ENCODE measurements at places on chromosomes 2 and 18.

DNA sequence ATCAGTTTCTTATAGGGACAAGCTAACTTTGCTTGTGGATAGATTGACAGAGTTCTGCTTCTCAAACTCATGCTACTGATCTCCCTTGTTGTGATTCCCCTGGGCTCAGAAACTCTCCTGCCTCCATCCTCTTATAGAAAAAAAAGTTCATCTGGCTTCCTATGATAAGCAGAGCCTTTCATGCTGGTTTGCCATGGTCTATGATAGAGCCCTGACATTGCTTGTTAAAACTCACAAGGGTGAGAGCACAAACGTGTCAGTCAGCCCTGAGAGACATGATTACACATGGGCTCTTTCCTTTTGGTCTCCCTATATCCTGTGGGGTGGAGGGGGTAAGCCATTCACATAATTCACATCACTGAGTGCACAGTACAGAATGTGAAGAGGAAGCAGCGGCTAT lies 121.8 kb downstream of the TDRD15 start:
- no peak for DNase-seq

GRCh38 chr2:21981127-21981526 lies 857.4 kb downstream of the TDRD15 start:
- DNase-seq = no peak

GRCh38 chr18:35581898-35582641 lies 530 bp downstream of the GALNT1 start:
- peak; percentile 30 for DNase-seq

- DNase-seq = no peak
These were observed 236.0 kb upstream of the SPHKAP start for GRCh38 chr2:228417526-228417925.

DNA sequence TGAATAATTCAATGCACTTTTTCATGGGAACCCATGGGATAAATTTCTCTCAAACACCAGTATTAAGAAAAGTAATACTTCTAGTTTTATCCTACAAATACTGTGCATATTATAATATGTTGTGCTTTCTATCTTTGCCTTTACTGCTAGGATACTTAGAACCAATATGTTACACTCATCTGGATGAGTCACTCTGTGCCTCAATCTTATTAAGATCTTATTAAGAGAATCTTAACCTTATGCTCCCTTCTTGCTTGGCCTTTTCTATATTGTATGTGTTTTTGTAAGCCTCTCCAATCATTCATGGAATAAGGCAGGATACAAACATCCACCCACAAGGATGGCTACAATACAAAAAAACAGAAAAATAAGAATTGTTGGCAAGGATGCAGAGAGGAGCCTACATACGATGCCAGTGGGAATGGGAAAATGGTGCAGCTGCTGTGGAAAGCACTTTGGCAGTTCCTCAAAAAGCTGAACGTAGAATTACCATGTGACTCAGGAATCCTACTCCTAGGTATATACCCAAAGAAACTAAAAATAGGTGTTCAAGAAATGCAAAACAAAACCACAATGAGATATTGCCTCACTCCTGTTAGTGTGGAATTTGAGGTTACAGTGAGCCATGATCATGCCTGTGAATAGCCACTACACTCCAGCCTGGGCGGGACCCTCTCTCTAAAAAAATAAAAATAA lies 10.7 kb upstream of the TWSG1 start:
- no peak for DNase-seq

GRCh38 chr2:240717181-240717641 lies 25.5 kb downstream of the AQP12A start:
- DNase-seq = no peak

DNA sequence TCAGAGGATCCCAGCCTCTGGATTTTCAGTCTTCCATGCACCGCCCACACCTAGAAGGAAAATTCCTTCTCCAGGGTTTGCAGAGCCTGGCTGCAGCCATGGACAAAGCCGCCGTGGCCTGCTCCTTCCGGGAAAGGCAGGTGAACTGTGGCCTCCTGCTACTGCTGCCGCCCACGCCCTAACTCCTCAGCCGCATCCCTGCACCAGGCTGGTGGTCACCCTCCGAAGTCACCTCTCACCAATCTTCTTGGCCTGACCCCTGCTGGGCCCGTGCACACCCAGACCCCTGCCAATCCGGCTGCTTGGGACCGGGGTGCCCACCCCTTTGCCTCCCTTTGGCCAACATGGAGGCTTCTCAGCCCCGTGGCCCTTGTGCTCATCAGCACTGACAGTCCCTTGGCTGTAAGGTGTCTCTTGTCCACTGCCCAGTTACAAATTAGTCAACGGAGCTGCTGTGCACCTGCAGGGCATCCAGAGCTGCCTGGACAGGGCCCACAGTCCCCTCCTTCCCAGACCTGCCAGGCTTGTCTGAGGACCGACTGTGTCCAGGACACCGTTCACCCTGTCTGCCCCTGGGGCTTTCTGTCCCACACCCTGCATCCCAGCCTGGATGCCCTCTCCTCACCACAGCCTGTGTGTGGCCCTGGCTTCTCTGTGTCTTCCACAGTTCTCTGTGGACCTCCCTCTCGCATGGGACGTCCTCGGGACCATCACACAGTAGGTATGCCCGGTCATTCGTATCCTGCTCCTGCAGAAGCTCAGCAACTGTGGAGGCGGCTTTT lies 130.1 kb upstream of the TPO start:
- DNase-seq = no peak

DNA sequence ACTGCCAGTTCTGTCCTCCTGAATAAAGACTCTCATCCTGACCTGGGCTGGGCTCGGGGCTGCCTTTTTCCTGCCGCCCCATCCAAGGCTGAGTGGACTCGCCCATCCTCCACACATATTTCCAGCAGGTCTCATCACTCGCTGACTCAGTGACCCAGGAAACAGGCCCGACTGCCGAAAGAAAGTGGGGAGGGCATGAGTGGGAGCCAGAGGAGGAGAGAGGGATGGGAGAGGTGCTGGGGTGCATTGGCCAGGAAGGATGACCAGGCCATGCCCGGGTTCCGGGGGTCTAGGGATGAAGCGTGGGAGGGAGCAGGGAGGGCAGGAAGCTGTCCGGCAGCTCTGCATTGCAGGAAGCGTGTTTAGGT lies 66.7 kb downstream of the TWIST2 start:
- DNase-seq = no peak

- no peak for DNase-seq
These were observed 77.7 kb upstream of the PELI1 start for GRCh38 chr2:64221935-64222334.

GRCh38 chr2:115796078-115796477 lies 1353.6 kb downstream of the DPP10 start:
- DNase-seq = no peak

- no peak for DNase-seq
These were observed 178.0 kb downstream of the RND3 start for GRCh38 chr2:150309311-150310080.

- DNase-seq = no peak
These were observed 119.3 kb downstream of the PRKCE start for GRCh38 chr2:45770811-45771210.

DNA sequence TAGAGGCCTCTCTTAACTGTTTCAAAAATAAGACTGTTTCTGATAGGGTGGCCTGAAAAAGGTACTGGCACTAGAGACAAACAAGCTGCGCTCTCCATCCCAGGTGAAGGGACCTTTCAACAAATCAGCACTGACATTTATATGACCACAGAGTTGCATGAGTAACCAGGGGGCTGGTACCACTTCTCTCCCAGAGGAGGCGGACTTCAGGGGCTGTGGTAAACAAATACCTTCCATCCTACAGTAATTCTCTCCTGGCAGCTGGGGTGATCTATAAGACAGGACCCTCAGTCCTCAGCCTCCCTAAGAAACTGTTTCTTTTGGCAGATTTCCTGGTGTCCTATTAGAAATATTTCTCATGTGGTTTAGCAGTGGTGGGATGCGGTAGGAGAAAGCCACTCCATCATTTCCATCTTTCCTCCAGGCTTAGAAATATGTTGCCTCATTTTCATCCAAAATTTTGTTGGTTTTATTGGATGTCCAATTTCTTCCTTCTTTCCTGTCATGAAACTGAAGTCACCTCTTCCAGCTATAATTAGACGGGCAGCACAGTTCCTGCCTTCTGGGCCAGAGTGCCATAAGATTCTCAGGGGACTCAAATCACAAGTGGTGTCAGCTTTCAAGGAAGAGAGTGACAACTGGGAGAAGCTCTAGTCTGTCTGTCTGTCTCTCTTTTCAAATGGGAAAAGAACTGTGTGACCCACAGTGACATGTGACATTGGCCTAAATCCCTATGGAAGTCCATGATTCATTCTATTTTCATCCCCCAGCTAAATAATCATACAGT lies 96.4 kb downstream of the CYRIA start:
- no peak for DNase-seq

DNA sequence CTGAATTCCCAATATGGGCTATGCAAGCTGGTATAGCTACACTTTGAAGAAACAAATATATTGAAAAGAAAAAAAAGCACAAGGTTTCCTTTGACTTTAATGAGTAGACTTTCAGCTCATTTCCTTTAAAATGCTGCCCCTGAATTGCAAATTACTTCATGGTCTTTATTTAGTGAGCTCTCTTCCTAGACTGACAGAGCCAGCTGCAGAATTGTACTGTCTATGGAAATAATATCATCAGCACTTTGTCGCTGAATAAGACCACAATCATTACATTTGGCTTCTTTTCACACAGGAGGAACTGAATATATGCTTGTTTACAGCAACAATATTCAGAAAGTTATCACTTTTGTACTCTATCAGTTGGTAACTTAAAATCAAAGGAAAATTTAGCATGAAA lies 41.7 kb downstream of the ARL5A start:
- no peak for DNase-seq

GRCh38 chr2:148981324-148981723 lies 57.2 kb upstream of the LYPD6B start:
- no peak for DNase-seq

DNA sequence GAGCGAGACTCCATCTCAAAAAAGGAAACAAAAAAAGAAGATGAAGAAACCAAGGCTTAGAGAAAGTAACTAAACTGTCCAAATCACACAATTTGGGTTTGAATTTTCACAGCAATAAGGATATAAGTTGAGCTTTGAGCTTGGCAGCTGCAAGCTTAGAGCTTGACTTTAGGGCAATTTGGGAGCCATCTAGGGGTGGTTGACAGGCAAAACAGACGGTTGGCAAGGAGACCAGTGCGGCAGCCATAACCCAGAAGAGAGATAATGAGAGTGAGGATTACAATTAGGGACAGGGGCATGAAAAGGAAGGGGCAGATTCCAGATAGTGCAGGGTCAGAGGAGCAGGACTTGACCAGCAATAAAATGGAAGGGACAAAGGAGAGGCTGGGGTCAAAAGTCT lies 382.2 kb upstream of the HNRNPA3 start:
- peak; percentile 39 for DNase-seq

GRCh38 chr2:80035749-80036285 lies 268.7 kb downstream of the LRRTM1 start:
- no peak for DNase-seq

DNA sequence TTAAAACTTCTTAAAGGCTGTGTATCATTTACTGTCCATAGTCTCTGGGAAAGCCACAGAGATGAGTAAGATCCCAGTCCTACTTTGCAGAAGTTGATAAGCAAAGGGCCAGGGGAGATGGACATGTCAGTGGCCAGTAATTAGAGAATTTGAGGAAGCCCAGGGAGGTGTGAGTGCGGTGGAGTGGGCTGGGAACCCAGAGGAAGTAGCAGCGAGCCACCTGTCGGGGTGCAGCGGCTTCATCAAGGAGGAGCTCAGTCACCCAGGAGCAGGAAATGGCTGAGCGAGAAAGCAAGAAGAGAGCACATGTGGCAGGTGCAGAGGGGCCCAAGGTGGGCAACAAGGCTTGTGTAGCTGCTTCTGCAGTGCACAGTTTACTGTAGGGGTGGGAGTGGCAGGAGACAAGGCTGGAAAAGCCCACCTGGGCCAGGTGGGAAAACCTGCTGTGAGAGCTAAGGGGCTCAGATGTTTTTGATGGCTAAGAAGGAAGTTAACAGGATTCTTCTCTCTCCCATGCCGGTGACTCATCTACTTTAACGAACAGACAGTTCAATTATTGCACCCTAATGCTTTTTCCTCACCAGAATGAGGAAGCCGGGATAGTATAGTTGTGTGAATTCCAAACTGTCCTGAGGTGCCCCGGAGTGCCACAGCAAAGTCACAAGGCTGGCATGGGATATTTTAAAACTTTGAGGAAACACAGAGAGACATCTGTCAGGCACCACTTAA lies 34.8 kb upstream of the MGAT5 start:
- peak; percentile 50 for DNase-seq

DNA sequence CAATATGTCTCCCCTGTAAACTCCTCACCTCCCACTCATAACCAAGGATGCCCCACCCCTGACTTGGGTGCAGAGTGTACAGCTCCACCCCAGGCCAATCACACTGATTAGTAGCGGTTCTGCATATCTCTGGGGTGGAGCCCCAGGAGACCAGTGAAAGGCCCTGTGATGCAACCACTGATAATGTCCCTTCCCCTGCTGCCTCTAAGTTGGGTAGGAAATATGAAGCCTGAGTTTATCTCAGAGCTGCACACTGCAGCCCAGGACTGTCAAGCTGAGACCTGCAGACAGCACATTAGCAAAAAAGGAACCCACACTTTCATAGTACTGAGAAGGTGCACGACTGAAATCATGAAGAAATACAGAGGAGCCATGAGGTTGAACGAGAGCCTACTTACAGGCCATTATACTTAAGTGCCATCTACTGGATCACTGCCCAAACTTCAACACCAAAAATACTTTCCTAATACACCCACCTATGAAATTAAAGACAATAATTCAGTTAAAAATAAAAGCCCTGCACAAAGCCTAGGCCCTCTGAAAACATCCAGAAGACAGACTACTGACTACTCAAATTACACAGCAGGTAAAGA lies 455.4 kb upstream of the LRRTM4 start:
- DNase-seq = no peak

All from CD4-positive, alpha-beta T cell treated with Interleukin-10 for 1 hour (primary cell).